ENCODE measurements at places on chromosomes 6 and 20. TPM values are rescaled to one million over a fixed set of nuclear protein-coding genes. Genes with fewer than 3 reads are reported as not detected.

- DNase-seq: no peak
- no peaks in the 10 kb centered on the region for H3K36me3 ChIP-seq
- H3K4me3 ChIP-seq: no peak overlapping the region
Measured at GRCh38 chr6:155024391-155025027, 29.4 kb downstream of the TIAM2 start.

DNA sequence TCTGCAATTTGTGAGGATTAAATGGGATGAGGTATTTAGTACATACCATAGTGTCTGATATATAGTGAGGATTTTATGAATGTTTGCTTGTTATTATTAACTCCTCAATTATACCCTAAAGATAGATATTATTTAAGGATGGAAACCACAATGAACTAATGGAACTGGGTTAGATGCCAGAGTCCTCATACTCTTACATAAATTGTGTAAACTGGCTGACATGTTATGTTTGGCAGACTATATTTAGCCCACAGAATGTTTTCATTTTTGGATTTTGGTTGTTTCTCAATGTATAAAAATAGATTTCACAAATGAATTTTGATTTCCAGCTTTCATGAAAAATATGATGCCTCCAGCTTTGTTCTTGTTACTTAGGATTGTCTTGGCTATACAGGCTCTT is 37.6 kb downstream of the HTR1B start:
- H3K36me3 ChIP-seq: no peaks in the 10 kb centered on the region
- no peak for DNase-seq
- H3K4me1 ChIP-seq: no peaks in the 10 kb centered on the region
- no peaks in the 10 kb centered on the region for H3K27me3 ChIP-seq
- H3K4me3 ChIP-seq: no peak overlapping the region

DNA sequence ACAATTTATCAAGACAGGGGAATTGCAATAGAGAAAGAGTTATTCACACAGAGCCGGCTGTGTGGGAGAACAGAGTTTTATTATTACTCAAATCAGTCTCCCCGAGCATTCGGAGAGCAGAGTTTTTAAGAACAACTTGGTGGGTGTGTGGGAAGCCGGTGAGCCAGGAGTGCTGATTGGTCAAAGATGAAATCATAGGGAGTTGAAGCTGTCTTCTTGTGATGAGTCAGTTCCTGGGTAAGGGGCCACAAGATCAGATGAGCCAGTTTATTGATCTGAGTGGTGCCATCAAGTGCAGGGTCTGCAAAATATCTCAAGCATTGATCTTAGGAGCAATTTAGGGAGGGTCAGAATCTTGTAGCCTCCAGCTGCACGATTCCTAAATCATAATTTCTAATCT is 50.0 kb upstream of the ECI2 start:
- H3K27me3 ChIP-seq: no peaks in the 10 kb centered on the region
- no peaks in the 10 kb centered on the region for H3K36me3 ChIP-seq
- H3K27ac ChIP-seq: no peak overlapping the region
- no peaks in the 10 kb centered on the region for H3K4me1 ChIP-seq

DNA sequence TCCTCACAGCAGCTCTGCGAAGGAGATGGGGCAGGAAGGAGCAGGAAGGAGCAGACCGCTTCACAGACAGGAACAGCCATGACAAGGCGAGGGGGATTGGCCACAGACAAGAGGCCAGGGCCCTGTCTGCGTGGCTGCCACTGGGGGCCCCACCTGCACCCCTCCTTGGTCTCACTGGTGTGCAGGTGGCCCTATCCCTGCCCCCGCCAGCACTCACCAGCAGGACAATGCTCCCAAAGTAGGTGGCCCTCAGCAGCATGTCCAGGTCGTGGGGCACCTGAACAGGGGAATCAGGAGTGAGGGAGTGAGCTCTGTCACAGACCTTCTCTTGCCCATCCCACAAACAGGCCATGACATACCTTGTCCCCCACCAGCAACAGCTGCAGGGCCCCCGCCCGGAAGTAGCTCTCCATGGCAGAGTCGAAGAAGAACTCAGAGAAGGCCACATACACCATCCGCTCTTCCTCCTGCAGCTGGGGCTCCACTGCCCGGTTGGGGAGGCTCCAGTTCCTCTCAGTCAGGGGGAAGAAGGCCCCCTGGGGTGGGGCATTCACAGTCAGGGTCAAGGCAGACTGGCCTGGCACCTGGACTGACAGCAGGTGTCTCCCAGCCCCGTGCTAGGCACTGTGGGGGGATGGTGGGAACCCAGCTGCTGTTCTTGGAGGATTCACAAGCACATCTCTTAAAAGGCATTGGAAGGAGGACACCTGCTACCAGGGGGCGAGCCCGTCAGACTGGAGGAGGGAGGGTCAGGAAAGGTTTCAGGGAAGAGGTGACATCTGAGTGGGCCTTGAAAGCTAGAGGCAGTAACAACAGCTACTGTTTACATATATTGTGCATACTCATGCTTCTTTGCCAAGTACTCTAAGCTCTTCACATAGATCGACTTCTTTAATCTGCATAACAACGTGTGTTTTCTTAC is 7.1 kb downstream of the PLTP start:
- H3K4me3 ChIP-seq: no peak overlapping the region
- H3K27ac ChIP-seq: no peak overlapping the region
- H3K4me1 ChIP-seq: peaks cover 5% of the 10 kb centered on the region
- no peaks in the 10 kb centered on the region for H3K27me3 ChIP-seq
- DNase-seq: no peak

DNA sequence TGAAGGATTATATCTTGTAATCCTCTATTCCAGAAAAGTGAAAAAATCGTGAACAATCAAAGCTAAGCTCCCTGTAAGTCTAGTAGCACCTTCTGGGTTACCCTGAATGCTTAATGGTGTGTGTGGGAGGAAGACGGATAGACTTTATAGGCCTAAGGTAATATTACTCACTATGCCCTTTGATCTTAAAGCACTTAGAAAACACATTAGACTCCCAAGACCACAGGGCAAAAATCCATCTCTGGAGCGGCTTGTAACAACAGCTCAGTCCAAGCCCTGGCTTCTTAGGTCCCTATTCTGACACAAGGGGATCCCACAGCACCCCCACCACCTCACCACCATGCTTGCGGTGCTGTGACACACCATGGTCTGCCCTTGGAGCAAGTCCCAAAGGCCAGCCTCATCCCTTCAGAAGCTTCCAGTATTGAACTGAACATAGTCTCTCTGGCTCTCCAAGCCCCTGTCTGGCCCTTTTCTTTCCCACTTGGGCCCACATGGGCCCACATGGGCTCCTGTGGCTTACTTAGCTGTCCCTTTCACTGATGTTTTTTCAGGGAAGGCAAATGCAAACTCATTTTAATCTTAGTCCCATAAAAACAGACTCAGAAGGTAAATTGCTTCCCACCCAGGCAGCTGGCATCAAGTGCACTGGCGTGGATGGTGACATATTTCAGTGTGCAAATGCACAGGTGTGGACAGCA is 28.3 kb downstream of the C6orf132 start:
- peaks cover 9% of the 10 kb centered on the region for H3K4me1 ChIP-seq
- no peak overlapping the region for H3K27ac ChIP-seq
- no peaks in the 10 kb centered on the region for H3K27me3 ChIP-seq
- H3K4me3 ChIP-seq: no peak overlapping the region

DNA sequence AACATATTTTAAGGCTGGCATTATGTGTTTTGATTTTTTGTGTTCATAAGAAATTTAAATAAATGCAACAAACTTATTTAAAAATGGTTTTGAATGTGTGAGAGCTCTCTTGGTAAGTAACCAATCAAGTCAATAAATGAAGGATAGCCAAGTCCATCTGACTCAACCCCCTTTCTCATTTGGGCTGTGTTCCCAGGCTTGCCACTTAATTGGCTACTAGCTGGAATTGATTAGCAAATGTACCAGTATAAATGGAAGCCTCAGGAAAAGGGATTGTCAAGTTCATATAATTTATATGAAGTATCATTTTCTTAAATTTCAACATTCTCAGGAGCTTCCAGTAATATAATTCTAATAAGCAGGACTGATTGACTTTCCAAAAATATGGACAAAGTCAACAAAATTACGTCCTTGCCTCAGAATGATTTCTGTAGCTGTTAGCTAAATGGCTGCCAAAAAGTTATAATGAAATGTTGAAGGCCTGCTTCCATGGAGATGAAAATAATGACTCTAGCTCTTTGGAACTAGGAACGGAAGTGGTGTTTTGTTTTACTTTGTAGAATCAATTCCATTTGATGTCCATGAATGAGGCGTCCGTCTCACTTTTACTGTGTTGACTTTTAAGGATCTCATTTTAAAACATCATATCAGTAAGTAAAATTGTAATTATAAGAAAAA is 614.9 kb downstream of the CDH26 start:
- H3K4me3 ChIP-seq: no peak overlapping the region
- no peak overlapping the region for H3K27ac ChIP-seq
- no peaks in the 10 kb centered on the region for H3K27me3 ChIP-seq
- no peak for DNase-seq

DNA sequence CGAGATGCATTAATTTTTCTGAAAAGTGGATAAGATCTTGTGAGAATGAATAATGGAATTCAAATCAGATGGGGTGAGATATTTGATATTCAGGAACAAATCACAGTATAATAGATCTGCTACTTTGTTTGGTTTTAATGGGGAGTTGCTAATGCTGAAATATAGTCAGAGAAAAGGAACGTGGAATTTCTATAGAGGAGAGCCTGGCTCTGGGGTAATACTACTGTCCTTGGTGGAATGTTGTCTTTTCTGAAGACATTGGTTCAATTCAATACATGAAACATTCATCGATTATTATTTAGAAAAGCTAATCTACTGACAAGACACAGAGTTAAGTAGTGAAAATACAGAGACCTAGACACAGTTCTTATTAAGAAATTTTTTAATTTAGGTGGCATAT is 108.6 kb downstream of the ESR1 start:
- H3K27me3 ChIP-seq: no peaks in the 10 kb centered on the region
- peaks cover 30% of the 10 kb centered on the region for H3K4me1 ChIP-seq
- H3K36me3 ChIP-seq: no peaks in the 10 kb centered on the region
- no peak for DNase-seq

DNA sequence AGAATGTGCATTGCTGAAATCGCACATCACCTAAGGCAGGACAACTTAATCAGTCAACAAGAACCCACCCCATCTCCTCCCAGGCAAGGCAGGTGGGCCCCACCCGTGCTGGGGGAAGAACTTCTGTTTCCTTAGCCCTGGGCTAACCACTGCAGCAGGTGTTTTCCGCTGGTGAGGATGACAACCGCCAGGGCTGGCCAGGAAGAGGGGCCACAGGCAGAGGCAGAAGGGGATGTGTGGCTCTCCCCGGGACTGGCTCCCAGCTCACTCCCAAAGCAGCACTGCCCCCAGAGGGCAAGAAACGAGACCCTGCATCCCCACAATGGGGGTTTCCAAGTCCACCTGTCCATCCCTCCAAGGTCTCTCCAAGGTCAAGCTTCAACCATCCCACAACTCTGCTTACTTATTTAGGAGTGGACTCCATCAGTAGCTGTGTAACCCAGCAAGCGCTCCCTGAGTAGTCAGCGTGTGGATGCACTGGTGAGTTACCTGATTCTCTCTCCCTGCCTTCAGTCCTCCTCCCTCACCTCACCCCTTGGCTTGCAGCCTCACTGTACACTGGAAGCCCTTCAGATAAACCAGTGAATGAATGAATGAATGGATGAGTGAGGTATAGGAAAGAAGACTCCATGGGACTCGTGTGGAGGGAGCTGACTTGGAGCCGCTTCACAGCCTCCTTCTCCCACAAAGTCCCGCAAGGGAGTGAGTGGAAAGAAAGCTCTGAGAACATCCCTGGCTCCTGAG is 168.2 kb upstream of the CST7 start:
- no peaks in the 10 kb centered on the region for H3K36me3 ChIP-seq
- H3K4me3 ChIP-seq: no peak overlapping the region
- no peak overlapping the region for H3K27ac ChIP-seq
- peaks cover 26% of the 10 kb centered on the region for H3K27me3 ChIP-seq

KCNG1 gene
- 0.26 TPM for total RNA-seq

VGLL2 gene
- not detected for total RNA-seq

BPIFB4 gene
- total RNA-seq: not detected

FOXQ1 gene
- total RNA-seq: 101 TPM
